Stimulated activated CD4-positive, alpha-beta T cell treated with anti-CD3 and anti-CD28 coated beads, Interleukin-15, amount 100 ng/mL, for 24 hours (primary cell): ENCODE measurements at places on chromosomes 7 and 10.

- no peak for DNase-seq
Observed at GRCh38 chr7:86644282-86645224, 844 bp downstream of the GRM3 start.

DNA sequence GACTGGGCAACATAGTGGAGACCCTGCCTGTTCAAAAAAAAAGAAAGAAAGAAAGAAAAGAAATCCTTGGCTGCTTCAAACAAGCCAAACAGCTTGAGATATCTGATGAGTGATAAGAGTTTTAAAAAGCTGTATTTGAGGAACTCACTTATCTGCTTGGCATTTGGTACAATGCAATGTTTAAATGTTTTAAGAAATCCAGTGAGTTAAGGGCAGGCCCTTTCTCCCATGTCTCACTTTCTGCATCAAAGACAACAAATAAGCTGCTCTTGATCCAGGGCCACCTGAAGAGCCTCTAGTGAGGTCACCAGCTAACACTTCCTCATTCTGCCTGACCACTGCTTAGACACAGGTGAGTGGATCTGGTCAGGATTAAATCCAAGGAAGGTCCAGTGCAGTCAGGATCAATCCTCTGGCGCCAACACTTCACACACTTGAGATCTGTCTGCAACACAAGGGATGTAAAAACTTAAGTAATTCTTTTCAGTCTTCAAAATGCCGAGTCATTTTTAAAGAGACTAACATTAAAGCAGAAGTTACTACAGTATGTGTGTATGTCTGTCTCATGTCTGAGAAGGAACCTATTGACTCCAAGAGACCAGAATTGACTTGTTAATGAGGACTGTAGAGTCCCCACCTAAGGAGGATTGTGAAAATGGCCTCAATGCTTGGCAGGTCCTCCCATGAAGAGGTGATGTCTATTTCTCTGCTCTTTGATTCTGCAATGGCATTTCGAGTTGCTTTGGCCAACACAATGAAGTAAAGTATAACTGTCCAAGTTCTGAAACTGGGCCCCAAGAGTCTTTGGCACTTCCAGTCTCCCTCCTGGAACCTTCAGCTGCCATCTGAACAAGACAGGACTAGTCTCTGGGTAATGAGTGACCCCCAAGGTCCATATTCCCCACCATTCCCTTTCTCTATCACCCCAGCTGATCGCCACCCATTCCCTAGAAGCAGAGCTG is 43.1 kb downstream of the CREB3L2 start:
- DNase-seq, result no peak

DNA sequence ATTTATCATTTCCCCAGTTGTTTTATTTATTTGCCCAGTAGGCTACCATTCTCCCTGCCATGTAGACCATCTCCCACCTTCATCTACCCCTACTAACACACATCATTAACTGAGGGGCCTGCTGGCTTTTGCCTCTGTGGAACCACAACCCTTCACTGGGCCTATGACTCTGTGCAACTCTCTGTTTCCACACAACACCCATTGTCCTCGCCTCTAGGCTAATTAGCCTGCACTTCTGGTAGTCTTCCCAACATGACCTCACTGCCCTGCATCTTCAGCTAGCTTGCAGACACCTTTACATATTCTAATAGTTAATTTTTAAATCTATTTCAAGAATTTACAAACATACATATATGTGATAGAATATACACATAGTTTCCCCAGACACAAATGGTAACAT is 7.5 kb downstream of the ANKIB1 start:
- no peak for DNase-seq

DNA sequence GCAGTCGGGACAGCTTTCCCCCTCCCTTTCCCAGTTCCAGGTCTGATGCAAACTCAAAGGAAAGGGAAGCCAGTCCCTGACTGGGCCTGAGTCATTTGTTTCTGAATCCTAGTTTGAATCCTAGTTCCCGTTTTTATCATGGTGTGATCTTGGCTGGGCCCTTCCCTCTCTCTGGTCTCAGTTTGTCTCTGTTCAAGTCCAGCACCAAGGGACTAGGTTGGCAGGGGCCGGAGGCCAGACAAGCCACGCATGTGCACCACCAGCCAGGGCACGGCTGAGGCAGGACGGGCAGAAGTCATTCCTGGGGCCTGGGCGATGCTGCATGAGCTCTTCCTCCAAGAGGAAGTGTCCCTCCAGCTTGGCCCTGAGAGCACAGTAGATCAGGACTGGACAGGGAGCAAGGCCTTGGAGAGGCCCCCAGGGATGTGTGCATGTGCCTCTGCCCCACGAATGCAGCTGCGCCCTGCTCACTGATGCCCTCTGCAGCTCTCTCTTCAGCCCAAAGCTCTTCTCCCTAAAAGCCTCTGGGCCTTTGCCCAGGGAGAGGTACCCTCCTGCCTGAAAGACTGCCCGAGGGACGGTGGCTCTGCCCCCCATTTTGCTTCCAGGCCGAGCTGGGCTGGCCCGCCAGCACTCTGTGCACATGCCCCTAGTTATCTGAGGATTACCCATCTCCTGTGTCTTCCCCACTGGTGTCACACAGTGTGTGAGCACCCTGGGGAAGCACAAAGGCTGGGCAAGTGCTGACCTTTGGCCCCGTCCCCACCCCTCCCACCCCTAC is 86.7 kb downstream of the ZMIZ1 start:
- DNase-seq, result no peak

DNA sequence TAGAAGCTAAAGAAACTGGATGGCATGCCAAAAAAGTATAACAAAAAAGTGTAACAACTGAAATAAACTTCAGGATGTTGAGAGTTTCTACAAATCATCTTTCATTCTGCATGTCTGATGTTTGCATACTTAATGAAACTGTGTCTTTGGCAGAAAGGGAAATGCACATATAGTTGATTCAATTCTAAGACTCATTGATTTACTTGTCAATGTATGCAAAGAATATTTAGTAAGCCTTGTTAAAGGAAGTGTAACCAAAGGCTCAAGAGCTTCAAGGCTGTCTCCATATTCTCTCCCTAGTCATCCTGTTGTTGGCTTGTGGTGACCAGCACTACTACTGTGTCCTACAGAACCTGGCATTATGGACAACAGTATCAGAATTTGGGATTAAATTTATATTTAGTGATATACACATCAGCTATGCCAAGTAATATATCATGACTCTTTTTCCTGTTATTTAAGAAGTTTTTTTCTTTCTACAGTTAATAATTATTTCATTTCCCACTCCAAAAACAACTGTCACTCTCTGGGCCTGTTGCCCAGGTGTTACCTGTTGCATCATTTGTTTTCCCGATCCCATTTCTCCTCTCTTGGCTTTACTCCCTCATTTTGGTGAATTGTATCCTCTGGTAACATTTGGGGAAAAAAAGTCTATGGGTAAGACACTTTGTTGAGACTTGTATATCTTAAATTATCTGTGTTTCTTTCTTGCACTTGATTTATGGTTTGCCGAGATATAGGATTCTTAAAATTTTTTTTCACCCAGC is 226.6 kb upstream of the BMPER start:
- no peak for DNase-seq

GRCh38 chr10:3760083-3760482 is 24.9 kb downstream of the KLF6 start:
- no peak for DNase-seq

GRCh38 chr7:69603937-69604494 is 5.7 kb downstream of the AUTS2 start:
- no peak for DNase-seq

DNA sequence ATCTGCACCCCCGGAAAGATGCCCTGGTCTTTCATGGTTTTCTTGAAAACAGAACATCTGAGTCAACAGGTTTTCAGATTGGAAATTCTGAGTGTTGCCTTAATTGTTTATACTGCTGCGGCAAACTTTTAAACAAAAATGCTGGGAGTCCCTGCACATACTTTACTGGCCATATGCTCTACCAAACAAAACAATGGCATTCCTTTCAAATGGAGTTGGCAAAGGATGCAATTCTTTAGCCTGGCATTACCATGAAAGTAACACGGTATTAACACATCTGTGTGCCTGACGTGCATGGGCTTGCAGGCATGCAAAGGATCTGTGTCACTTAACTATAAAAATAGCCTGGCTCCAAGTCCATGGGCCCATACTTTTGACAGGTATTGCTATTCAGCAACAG is 4.2 kb downstream of the INHBA start:
- no peak for DNase-seq

DNA sequence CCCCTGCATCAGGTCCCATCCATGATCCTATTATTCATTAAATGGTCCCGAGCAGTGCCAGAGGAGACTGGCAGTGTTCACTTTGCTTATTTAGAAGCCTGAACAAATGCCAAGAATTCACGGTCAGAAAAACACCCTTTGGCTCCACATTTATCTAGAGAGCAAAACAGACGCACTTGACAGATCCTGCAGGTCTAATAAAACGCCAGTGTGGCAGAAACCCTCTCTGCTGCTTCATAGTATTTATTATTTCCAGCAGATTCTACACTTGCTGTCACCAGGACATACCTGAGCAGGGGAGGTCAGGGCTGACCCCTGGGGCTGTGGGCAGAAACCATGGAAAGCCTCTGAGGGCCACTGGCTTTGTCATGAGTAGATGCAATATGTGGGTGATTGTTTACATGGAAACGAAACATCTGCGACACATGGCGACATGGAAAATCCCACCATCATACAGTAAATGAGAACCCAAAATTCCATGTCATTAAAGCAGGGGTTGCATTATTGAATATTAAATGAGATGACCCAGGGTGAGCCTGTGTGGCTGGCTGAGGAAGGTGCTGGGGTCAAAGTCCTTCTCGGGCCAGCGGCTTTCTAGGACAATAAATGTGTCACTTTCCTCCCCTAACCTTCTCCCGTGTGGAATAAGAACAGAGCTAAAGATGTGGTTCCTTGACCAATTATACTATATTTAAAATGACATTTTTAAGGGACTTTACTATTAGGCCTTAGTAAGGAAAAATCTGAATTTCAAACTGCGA is 205.9 kb upstream of the SVIL start:
- DNase-seq, result no peak

DNA sequence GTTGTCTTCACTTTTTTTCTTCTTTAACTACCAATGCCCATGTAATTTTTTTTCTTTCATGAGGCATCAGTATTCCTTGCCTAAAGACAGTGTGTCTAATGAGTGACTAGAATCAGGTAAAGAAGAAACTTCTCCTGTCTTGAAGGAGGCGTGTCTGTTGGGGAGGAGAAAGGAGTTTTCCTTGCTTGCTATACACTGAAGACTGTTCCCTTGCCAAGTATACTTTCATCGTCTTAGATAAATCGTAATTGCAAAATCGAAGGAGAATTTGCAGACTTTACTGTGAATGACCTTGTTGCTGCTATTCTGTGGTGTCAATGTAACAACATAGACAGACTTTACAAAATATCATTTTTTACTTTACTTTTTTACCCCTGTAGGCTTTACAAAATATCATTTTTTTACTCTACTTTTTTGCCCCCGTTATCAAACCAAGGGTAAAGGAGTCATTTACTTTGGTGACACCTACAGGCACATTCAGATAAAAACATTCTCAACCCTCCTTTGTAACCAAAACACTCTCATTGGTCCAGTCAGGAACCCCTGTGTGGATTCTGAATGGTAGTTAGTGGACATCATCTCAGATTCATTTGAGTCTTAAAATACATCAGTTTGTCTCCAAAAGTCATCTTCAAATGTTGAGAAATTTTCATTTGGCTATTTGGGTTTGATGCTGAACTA is 232.4 kb downstream of the AHR start:
- DNase-seq, result no peak

GRCh38 chr10:45035673-45036072 is 35.0 kb downstream of the ZNF22 start:
- no peak for DNase-seq

DNA sequence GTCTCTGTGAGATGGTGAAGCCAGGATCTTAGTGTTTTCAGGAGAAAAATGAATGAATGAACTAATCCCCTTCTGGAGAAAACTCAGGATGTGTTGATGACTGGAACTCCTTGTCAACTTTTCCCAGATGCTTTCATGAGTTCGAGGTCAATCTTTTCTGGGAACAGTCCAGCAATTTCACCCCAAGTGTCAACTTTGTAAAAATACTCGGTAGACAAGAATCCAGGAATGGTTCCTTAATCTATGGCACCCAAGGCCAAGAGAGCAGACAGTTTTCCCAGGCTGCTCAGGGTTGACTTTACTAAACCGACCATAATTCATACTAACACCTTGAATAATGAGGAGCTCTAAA is 31.1 kb upstream of the LYZL1 start:
- DNase-seq, result no peak

GRCh38 chr10:69481305-69481704 is 30.0 kb downstream of the TSPAN15 start:
- DNase-seq, result no peak

DNA sequence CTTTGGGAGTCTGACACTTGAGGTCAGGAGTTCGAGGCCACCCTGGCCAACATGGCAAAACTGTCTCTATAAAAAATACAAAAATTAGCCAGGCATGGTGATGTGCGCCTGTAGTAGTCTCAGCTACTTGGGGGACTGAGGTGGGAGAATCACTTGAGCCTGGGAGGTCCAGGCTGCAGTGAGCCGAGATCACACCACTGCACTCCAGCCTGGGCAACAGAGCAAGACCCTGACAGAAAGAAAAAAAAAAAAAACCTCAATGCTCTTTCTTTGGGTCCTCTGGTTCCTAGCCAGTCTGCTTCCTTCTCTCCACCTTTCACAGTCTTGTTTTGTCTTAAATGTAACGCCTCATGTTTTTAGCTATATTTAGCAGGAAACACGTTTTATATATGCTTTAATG is 9.4 kb downstream of the OGDH start:
- no peak for DNase-seq

- no peak for DNase-seq
Observed at GRCh38 chr10:126380352-126381076, 7.8 kb downstream of the ADAM12 start.

- DNase-seq, result no peak
Observed at GRCh38 chr7:36657036-36657660, 67.1 kb downstream of the AOAH start.

DNA sequence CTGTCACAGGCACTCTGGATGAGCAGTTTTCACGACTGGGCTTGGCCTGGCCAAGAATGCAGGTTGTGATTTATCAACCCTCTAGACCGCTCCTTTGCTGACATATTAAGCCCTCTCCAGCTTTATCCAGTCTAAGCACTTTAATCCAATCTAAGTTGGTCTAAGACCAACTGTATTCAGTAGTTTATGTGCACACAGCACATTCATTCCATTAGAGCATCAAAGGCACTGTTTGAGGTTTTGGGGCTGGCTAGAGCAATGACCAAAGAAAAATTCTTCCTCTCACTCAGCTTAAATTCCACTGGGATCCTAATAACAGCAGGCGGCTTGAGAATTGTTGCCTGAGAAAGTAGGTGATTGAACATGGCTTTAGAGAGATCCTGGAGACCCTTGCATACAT is 176.0 kb upstream of the INSYN2A start:
- DNase-seq, result no peak

DNA sequence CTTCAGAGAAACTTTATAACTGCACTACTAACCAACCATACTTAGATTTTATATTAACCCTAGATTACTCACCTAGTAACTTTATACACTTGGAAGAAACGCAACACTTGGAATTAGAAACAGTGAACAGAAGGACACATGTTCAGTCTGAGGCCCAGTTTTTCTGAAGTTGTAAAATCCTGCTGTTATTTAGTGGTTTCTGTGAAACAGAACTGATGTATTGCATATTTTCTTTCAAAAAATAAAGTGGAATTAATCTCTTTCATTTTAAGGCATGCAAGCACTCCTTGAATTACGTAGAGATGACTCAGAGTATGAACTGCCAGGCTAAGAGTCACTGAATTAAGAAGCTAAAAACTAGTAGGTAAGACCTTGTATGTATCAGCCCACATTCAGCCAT is 215.8 kb downstream of the SKAP2 start:
- no peak for DNase-seq
